ENCODE measurements at places on chromosomes 2 and 18.

GRCh38 chr2:6052649-6053048, 360.5 kb downstream of the SOX11 start:
- DNase-seq: no peak

DNA sequence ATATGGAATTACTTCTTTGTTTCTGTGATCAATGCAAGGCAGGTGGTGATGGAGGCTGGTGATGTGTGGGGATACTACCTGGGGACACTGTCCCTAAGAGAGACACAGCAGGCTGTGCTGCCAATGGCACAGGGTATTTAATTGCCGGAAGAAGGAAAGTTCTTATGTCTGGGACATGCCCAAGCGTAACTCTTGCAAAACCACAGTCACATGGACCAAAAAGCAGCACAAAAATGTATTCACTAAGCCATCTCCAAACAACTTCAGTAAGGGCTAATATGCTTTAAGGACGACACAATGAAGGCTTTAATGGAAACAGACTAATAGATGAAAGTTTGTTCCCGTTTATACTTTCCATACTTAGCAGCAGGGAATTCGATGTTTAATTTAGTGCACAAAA, 49.7 kb upstream of the AP1S3 start:
- DNase-seq: no peak

DNA sequence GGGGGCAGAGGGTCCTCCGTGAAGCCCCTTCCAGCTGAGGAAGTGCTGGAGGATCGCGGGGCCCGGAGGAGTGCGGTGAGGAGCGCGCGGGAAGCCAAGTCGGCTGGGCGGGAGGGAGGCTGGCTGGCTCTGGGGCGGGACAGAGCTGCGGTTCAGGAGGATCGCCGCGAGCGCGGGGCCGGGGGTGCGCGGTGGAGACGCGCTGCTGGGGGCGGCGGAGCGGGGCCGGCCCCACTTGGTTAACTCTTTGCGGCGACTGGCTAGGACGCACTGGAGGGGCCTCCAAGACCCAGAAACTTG, 464 bp downstream of the CYBRD1 start:
- DNase-seq: peak; percentile 50

GRCh38 chr2:46899053-46899452, 16.6 kb downstream of the MCFD2 start:
- DNase-seq: no peak

DNA sequence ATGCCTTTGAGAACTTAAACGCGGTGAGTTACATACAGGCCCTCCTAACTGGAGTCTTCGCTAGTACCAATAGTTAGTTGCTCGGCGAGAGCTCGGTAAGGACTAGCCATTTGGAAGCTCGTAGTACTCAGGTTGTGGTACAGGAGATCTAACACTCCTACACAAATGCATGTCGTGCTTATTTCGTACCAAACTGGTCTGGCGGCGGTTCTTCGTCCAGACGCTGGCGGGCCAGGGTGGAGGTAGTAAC, 346 bp upstream of the VRK2 start:
- no peak for DNase-seq

DNA sequence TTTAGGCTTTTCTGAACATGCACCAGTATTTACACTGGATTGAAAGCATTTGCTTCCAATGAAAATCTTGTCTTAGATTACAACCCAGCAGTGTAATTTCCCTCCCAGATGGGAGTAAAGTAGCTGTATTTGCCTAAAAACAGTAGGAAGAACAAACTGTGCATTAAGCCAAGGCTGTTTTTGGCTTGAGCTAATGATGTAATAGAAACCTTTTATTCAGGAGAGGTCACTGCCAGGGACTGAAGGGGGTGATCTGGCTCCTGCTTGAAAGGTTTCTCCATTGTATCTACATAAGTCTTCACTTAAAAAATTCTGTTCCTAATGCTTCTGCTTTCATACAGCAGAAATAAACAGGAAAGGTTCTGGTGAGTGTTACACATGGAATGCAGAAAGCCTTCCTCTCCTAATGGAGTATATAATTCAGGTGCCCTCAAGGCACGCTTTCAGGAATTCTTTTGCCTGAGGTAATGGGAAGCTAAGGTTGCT, 74.4 kb downstream of the MEIS1 start:
- no peak for DNase-seq

DNA sequence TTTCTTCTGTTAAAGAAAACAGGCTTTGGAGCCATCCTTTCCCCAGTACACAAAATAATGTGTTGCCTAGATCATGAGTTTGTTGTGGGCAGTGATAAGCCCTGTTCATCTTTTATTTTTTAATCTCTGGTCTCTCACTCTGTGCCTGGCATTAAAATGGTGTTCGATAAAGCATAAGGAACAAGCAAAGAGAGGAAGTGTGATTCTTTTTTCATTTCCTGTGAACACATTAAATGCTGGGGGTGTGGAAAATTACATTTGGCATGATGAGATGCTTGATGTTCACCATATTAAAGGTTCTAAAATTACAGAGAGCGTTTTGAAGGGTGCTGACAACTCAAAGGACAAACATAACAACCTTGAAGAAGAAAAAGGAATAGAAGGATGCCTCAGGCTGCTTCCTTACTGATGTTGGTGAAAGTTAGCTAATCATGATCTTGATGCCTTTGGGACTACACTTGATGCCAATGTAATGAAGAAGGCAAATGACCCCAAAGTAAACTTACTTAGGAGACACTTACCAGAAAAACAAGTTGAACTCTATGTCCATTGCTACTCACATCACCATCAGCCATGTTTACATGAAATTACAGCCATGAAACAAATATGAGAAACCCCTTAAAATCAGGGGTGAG, 33.0 kb downstream of the TMEFF2 start:
- DNase-seq: no peak

DNA sequence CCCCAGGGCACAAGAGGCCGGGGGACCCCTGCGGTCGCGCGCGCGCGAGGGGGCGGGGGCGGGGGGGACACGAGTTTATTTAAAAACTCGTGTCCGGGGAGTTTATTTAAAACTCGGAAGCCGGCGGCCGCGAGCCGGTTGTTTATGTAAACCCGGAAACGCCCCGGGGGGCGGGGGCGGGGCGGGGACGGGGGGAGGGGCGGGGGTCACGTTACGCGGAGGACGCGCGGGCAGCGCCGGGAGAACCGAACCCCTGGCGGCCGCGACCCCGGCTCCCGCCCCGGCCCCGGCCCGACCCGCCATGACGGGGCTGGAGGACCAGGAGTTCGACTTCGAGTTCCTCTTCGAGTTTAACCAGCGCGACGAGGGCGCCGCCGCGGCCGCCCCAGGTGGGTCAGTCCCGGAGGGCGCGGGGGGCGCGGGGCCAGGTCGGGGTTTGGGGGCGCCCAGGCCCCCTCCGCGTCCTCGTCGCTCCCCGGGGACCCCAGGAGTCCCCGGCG, 4.4 kb downstream of the NFATC1 start:
- peak; percentile 48 for DNase-seq

GRCh38 chr2:98730707-98731040, 258 bp downstream of the MGAT4A start:
- peak; percentile 73 for DNase-seq

- no peak for DNase-seq
These were observed 68.9 kb upstream of the CBLN2 start for GRCh38 chr18:72612894-72613533.

GRCh38 chr2:223587301-223587700, 14.9 kb downstream of the SCG2 start:
- no peak for DNase-seq

GRCh38 chr2:145740302-145740701, 1220.4 kb upstream of the ZEB2 start:
- no peak for DNase-seq

- no peak for DNase-seq
These were observed 43.4 kb upstream of the GMCL1 start for GRCh38 chr2:69786052-69786560.

GRCh38 chr2:175445281-175445680, 263.8 kb upstream of the ATP5MC3 start:
- no peak for DNase-seq

DNA sequence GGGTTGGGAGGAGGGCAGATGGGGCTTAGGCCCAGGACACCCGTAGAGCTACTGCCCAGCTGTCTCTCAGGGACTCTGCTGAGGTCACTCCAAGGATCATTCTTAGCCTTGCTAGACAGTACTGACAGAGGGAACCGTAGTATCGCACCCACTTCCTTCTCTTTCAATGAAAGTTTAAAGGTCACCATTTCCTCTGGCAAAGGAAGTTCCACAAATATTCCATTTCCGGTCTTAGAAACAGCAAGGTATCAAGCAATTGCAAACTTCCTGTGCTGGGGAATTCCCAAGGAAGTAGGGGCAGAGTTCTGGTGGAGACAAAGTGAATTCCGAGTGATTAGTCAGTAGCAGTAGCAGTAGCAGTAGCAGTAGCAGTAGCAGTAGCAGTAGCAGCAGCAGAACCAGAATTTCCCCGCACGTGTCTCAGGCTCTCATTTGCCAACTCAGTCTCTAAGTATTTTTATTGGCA, 24.7 kb downstream of the IL1B start:
- no peak for DNase-seq

DNA sequence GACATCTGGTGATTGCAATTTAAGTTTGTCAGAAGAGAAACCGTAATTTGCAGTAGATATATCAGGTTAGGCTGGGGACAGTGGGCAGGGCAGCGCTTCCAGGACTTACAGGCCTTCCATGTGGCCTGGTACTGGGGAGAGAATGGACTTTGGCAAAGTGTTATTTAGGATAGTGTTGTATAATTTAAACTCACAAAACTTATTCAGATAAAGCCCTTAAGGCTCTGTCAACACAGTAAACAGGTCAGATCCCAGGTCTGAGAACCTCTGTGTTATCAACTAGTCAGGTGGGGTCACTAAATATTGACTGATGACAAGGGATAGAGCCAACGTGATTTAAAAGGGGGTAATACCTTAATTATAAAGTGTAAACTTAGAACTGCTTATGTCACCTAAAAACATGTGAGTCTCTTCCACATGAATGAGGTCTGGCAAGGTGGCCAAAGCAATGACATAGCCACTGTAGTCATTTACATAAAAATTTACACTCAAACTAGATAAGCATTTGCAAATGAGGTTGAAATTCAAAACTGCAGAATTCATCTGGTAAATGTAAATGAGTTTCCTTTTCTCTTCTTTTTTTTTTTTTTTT, 80.2 kb upstream of the DNMT3A start:
- no peak for DNase-seq

GRCh38 chr2:938181-939005, 12.3 kb upstream of the SNTG2 start:
- no peak for DNase-seq

- DNase-seq: no peak
These were observed 236.7 kb downstream of the FHOD3 start for GRCh38 chr18:36534154-36534688.

- no peak for DNase-seq
These were observed 28.7 kb upstream of the IL1RL1 start for GRCh38 chr2:102282678-102283091.

DNA sequence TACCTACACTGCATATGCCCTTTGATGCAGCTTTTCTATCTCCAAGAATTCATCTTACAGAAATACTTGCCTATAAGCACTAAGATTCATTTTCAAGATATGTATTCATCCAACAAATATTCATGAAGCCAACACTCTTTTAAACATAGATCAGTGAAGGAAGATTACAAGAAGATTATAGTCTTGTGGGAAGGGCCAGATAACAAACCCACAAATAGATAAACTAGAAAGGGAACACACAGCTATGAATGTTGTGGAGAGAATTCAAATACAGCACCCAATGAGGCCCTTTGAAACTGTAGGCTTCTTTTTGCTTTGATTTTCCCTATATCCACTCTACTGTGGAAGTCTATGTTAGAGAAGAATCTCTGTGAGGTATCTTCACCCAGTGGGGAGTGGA, 186.7 kb upstream of the RBMS1 start:
- DNase-seq: no peak

GRCh38 chr18:63312737-63313395, 6.7 kb downstream of the BCL2 start:
- DNase-seq: no peak

- no peak for DNase-seq
These were observed 380.2 kb upstream of the RAB12 start for GRCh38 chr18:8229040-8229439.

- DNase-seq: no peak
These were observed 27.6 kb upstream of the SSB start for GRCh38 chr2:169771021-169771420.

DNA sequence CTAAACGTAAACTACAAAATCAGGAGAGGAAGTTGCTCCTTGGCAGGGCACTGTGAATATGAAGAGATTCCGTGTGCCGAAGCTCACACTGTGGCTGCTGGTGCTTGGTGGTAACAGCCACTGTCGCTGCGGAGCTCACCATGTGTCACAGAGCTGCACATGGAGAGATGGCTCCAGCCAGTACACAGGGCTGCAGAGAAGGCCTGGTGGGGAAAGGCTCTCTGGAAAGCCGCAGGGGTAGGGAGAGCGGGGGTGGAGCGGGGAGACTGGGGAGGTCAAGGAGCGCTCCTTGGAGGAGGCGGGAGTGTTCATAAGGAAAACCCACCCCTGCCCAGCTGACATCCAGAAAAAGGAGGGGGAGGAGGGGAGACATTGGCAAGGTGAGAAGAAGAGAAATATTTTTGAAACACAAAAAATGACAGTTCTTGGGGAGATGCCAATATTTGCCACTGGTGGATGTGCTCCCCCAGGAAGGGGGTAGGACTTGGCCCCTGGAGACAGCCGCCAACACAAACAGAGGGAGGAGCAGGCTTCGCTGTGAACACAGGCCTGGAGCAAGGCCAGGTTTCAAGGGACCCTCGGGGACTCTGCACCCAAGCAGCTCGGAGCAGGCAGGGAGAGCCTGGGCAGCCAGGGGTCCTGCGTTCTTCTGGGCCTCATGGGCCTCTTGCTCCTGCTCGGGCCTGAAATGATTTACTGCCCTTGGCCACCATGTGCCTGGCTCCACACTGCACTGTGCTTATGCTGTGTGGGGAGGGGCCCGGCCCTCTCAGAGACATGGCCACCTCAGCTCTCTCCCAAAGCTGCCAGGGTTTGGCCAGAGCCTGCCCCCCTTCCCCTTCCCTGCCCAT, 102.6 kb upstream of the GLI2 start:
- no peak for DNase-seq

GRCh38 chr2:67719351-67719750, 322.2 kb downstream of the ETAA1 start:
- DNase-seq: no peak

- no peak for DNase-seq
These were observed 503.6 kb upstream of the TNP1 start for GRCh38 chr2:217363470-217363869.

GRCh38 chr18:47794725-47795433, 135.6 kb downstream of the SMAD2 start:
- DNase-seq: no peak

DNA sequence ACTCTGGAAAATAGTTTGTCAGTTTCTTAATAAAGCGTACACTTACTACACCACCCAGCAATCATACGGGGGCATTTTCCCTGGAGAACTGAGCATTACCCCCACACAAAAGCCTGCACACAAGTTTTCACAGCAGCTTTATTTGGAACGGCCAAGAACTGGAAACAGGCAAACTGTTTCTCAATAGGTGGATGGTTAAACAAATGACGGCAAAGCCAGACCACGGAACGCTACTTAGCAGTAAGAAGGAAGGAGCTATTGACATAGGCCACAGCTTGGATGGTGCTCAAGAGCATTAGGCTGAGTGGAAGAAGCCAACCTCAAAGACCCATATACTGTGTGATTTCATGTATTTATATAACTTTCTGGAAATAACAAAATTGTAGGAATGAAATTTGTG, 9.0 kb downstream of the MALL start:
- DNase-seq: no peak
